ENCODE measurements at places on chromosomes 6 and 20.

GRCh38 chr20:55273149-55273548 is 732.2 kb downstream of the CBLN4 start:
- no peak for DNase-seq

GRCh38 chr6:118581489-118581959 is 33.4 kb downstream of the PLN start:
- peak; percentile 41 for DNase-seq

GRCh38 chr20:20373091-20373571 is 5.2 kb downstream of the INSM1 start:
- DNase-seq, result peak; percentile 60

GRCh38 chr6:11947063-11947462 is 65.0 kb upstream of the HIVEP1 start:
- peak; percentile 13 for DNase-seq

- peak; percentile 54 for DNase-seq
These were observed 12.5 kb upstream of the BCKDHB start for GRCh38 chr6:80094017-80094416.

DNA sequence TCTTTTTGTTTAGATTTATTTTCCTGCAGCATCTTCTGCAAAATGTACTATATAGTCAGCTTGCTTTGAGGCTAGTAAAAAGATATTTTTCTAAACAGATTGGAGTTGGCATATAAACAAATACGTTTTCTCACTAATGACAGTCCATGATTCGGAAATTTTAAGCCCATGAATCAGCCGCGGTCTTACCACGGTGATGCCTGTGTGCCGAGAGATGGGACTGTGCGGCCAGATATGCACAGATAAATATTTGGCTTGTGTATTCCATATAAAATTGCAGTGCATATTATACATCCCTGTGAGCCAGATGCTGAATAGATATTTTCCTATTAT is 3.2 kb downstream of the FOXC1 start:
- no peak for DNase-seq

GRCh38 chr6:159043947-159044346 is 844 bp downstream of the TAGAP start:
- DNase-seq, result no peak

DNA sequence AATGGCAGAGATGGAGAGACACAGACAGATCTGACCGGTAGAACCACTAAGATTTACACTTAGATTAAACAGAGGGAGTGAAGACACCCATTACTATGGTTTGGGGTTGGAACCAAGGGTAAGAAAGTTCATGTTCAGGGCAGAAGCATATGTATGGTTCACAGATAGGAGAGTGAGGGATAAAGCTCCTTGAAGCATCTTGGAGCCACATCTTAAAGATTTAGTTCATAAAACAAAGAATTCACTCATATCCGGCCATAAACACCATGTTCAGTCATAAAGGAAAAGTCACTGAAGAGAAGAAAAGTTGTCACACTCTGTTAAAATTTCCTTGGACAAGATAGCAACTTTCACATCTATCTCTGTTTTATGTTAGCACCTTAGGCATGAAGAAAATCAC is 18.0 kb downstream of the STX7 start:
- DNase-seq, result peak; percentile 44

DNA sequence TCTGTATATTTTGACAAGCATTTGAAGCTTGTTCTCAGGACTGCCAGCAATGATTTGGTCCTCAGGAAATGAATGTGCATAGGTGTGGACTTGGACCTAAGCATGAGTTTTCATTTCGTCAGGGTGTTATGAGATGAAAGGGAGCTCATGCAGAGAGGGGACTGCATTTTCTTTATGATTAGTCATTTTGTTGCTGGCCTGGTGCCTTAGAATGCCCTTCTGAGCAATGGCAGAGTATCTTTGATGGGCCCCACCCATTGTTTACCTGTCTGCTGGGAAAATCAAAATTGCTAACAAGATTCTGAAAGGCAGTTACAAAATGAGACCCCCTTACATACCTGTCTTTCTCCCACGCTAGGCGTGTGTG is 51.5 kb upstream of the MTHFD1L start:
- peak; percentile 8 for DNase-seq
